Cardiac muscle cell (in vitro differentiated cells and primary cell): ENCODE measurements at places on chromosomes 16 and 17. TPM values are rescaled to one million over a fixed set of nuclear protein-coding genes. Genes with fewer than 3 reads are reported as not detected.

DNA sequence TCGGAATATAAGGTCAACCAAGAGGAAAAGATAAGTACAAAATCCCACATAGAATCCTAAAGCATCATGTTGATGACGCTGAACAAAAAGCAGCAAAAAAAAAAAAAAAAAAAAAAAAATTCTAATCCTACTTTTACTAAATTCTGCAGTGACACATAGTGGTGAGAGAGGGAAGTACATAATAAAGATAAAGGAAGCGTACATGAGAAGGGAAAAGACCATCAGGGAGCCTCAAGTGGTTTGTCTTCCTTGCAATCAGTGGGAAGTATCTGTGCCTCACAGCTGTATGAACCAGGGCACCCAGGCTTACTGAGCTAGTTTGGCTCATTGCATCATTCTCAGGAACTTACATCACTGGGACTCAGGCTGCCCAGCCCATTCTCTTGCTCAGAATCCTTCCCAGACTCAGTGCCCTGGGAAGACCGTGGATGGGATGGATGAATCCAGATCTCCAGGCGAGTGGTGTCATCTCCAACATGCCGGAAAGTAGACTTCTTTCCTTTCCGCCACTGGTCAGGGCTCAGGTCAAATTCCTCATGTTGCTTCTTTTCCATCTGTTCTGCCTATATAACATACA, 21.2 kb downstream of the SMG6 start:
- peak; percentile 89 for DNase-seq

DNA sequence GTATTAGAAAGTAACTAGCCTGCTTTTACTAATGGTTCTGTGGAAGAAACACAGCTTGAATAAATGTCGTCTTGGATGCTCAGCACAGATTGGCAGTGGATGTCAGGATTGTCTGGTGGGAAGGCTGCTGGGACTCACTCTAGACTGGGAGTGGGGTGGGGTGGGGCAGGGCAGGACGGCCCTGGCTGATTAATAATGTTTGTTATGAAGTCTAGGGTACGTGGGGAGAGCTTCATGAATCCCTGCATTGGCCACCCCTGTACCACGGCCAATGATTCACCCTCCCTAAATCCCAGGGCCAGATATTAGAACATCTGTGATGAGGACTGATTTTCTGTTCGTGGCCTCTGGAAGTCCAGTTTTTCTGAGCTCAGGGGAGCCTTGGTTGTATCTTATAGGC, 421.0 kb downstream of the WWOX start:
- DNase-seq = no peak

DNA sequence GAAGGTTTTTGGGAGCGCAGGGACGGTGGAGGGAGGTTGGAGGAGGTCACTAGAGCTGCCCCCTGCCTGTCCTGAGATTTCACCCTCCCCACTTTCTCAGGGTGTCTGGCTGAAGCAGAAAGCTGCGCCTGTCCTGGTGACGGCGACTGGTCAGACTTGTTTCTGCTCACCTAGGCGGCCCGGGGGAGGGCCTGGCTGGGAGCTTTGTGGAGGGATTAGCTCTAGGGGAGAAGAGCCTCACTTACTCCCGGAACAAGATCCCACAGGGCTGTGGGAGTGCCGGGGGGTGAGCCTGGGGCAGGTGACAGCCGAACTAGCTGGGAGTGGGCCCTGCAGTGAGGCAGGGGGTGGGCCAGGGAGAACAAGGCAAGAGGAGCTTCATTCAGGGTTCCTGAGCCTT, 11.5 kb downstream of the NHERF1 start:
- no peak for DNase-seq

The PIMREG gene
- 11.3 and 65.2 TPM in 2 replicates for polyA plus RNA-seq

GRCh38 chr16:89195521-89196171, 4.7 kb downstream of the SLC22A31 start:
- DNase-seq = no peak

- peak; percentile 42 for DNase-seq
Observed at GRCh38 chr16:87762071-87762571, 3.7 kb downstream of the KLHDC4 start.
